ENCODE measurements at places on chromosomes 11 and 22.

GRCh38 chr22:46641811-46642266, 21.7 kb downstream of the GRAMD4 start:
- DNase-seq, result no peak

DNA sequence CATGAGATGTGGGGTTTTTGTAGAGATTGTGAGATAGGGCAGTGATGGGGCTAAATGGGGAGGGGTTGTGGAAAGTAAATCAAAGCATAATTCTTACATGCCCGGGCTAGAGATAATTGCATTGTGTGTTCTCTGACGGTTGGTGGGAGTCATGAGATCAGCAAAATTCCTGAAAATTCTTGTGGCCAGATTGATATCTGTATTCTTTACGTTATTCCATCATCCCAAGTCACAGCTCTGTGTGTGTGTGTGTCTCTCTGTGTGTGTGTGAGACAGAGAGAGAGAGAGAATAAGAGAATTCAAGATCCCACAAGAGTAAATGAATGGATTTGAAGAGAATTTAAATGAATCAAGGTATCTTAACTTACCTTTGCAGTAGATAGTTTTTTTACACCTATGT, 138.6 kb upstream of the ARHGAP20 start:
- no peak for DNase-seq

DNA sequence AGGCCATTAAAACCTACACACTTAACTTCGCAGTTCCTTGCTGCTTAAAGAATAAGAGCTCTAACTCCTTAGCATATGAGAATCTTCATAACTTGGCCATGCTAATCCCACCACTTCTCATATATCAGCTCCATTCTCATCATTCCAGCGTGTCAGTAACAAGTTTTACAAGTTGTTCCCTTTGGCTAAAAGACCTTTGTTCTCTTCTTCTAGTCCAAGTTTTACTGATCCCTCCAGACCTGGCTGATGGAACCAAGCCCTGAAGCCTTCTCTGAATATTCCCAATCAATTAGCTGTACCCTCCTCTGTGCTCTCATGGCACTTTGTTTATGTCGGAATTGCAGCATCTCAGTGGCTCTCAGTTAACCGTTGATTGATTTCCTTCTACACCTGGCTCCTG, 35.8 kb downstream of the GAB2 start:
- no peak for DNase-seq

DNA sequence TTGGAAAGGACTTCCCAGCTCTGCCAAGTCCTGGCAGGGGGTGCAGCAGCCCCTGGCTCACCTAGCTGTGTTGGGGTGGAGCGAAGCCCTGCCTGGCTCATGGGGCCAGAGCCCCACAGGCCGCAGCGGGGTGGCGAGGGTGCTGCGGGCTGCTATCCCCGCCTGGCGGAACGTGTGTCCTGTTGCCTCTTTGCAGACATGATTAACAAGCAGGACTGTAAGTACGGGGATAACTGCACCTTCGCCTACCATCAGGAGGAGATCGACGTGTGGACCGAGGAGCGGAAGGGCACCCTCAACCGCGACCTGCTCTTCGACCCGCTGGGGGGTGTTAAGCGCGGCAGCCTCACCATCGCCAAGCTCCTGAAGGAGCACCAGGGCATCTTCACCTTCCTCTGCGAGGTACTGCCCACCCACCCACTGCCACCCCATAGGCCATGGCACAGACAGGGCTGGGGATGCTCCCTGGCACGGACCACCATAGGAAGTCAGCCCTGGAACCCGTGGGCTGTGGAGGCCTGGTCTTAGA, 35.9 kb upstream of the TEF start:
- DNase-seq, result no peak

DNA sequence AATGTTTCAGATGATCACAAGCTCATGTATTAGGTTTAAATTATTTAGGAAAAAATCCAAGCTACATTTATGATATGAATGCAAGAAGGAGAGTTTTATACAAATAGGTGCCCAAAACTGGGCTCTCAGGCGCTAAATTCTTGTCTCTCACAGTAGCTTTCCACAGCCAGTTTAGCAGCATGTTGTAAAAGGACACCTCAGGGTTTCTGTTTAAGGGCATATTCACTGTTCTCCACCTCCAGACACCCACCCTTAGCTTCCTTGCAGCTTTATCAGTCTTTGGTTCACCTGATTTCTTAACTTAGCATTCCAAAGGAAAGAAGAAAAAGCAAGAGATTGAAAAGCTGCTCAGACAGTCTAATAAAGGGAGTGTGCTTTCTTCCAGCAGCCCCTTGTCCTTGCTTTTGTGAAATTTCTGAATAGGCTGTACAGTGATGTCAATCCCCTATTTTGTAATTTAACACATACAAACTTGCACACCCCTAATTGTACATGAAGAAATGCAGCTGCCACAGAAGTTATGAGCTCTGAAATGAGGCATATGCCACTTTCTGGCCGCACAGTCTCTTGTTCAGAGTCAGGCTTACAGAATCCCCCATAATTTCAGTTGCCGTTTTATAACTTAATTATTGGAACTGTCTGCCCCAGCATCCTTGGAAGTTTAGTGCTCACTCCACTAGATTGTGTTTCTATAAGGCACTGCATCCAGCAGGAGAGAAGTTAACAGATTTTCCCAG, 262.1 kb downstream of the DDX10 start:
- DNase-seq, result no peak

- DNase-seq, result no peak
Observed at GRCh38 chr11:129637473-129637872, 178.2 kb upstream of the TMEM45B start.

DNA sequence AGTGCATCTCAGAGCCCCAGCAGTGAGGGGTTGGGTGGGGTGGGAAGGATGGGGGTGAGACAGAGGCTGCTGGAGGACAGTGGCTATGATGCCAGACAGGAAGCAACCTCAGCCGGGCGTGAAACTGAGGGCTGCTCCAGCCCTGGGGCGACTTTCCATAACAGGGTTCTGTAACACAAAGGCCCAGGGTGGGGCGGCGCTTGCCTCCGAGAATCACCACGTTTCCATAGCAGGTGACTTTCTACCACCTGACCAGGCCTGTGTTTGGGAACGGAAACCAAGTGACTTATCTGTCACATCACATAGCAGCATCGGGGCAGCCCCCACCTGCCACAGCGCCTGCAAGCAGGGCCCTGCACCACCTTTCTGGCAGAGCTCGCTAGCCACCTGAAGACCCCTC, 85.8 kb downstream of the TRMU start:
- DNase-seq, result no peak

GRCh38 chr22:17429516-17429915, 60.3 kb downstream of the CECR2 start:
- DNase-seq, result no peak

DNA sequence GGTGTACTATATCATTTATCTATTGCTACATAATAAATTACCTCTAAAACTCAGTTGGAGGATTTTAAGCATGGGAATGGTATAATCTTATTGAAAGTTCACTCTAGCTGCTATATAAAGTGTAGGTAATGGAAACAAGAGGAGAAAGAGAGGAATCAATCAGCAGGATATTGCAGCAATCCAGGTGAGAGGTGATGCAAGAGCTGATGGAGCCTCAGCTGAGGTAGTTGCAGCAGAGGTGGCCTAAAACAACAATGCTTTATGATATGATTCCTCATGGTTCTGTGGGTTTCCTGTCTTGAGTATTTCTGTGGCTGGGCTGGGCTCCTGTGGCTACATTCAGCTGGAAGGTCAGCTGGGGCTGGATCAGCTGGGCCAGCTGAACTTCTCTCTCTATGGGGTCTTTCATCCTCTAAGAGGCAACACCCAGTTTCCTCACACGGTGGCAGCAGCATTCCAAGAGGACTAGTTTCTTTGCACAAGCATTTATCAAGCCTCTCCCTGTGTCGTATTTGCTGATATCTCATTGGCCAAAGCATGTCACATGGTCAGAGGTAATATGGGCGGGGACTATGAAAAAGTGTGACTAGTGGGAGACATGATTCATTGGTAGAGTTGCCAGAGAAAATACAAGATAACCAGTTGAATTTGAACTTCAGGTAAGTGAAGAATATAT, 135.4 kb upstream of the LARGE1 start:
- DNase-seq, result no peak

DNA sequence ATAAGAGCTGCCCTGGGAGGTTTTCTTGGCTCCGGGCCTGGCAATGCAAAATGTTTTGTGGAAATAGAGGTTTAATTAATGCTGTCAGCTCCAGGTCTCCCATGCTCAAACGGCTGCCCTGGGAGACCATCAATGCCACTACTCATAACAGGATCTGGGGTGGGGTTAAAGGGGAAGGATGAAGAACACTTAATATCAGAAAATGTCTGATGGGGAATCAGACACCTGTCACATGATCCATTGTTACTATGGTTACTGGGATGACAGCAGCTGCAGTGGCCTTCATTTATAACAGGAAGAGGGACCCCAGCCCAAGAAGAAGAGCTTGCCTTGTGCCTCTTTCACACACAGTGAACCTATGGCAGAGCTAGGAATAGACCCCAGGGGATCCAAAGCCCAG, 2.2 kb upstream of the SYT13 start:
- no peak for DNase-seq

DNA sequence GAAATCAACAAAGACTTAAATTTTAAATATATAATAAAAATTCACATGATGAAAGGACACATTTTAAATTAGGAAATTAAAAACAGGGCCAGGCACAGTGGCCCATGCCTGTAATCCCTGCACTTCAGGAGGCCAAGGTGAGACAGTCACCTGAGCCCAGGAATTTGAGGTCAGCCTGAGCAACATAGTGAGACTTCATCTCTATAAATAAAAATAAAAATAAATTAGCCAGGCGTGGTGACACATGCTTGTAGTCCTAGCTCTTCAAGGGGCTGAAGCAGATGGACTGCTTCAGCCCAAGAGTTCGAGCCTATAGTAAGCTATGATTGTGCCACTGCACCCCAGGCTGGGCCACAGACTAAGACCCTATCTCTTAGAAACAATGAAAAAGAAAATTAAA, 29.3 kb downstream of the RRAS2 start:
- DNase-seq, result no peak

- no peak for DNase-seq
Observed at GRCh38 chr11:15609445-15609844, 494.7 kb downstream of the INSC start.

DNA sequence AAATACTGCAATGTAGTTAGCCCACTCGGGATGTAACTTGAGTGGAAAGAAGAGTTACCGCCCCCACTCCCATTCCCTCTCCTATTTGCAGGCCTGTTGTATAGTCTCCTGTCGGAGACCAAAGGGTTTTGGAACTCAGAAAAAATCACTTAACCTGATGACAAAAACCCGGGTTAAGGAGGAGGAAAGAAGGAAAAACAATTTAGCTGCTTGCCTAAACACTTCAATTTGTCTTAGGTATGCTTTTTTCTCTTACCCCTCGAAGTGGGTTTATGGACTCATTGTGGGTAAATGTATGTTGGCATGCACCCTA, 2.2 kb downstream of the YAP1 start:
- no peak for DNase-seq

DNA sequence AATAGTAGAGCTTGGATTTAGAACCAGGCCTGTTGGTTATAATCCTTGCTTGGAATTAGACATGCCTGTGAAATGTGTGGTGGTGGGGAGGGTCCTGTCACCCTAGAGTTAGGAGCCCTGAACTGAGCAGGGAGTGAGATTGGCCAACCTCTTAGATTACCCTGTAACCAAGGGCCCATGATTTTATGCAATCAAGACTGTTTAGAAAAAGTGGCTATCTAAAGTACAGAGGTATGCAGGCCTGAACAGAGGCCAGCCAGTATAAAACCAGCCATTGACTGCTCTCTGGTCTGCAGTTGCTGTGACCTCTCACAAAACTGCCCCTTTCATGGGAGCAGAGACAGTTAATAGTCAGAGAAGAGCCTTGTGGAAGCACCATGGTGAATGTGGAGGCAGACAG, 36.2 kb downstream of the SERPINH1 start:
- no peak for DNase-seq

DNA sequence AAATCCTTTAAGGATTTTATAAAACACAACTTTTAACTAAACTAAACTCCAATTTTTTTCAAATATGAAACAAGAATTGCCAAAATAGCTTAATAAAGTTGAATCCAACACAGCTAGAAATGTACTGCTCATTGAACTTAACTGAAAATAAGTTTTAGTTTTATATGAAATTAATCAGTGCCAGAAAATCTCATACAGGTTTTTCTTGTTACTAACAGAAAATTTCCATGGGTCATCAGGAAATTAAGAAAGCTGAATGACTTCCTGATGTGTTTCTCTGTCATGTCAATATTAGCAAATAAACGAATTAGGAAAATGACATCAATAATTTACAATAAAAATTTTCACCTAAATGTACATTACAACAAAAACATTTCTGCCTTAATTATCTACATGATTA, 3.5 kb downstream of the CCDC73 start:
- DNase-seq, result no peak

- DNase-seq, result no peak
Observed at GRCh38 chr11:106322106-106322505, 244.6 kb downstream of the AASDHPPT start.

DNA sequence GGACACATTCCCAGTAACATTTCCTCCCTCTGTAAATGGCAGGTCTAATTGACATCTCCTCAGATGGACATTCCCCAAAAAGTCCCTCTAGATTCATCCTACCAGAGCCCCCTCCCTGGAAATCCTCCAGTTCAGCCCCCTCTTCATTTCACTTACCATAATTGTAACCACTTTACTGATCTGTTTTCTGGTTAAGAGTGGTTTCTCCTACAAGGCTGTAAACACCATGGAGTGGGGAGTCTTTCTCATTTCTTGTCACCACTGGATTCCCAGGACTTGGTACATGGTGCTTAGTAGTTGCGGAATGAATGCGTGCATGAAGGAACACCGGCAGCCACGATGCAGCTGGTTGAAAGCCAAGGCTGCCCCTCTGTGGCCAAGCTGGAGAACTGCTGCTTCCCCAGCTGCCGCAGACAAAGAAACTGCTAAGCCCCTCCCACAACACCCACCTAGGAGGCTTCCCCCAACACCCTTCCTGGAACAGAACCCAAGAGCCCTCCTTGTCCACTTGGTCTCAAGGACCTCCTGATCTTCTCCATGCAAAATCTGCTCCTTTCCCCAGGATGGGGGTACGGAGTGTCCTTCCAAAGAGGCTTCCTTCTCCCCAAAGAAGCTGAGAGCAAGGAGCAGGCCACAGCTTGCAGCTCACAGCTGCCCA, 18.6 kb upstream of the SCARF2 start:
- DNase-seq, result peak; percentile 57

- no peak for DNase-seq
Observed at GRCh38 chr11:70933981-70934583, 318.3 kb downstream of the SHANK2 start.

DNA sequence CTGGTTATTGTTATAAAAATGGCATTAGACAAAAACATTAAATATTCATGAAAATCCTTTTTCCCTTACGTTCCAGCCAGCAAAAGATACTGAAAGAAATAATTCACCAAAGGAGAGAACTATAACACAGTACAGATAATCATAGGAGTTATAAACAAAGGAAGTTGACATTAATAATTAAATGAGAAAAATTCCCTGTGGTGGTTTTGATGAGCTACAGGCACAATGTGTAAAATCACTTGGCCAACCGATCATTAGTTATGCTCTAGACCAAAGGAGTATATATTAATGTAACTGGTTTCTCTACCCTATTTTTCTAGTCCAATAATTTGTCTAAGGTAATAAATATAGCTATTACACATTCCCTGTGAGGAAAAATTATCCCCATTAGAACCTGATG, 534.7 kb downstream of the CNTN5 start:
- DNase-seq, result no peak

GRCh38 chr11:86625544-86625943, 46.9 kb downstream of the ME3 start:
- DNase-seq, result no peak

- no peak for DNase-seq
Observed at GRCh38 chr22:47307326-47307725, 544.9 kb downstream of the TBC1D22A start.
